Hematopoietic multipotent progenitor cell treated with erythropoietin and hydrocortisone succinate and interleukin-3 and kit ligand, for 4 days (in vitro differentiated cells): ENCODE measurements at places on chromosomes 11 and 22.

- peak; percentile 68 for DNase-seq
These were observed 66.4 kb downstream of the GAB2 start for GRCh38 chr11:78351193-78351592.

DNA sequence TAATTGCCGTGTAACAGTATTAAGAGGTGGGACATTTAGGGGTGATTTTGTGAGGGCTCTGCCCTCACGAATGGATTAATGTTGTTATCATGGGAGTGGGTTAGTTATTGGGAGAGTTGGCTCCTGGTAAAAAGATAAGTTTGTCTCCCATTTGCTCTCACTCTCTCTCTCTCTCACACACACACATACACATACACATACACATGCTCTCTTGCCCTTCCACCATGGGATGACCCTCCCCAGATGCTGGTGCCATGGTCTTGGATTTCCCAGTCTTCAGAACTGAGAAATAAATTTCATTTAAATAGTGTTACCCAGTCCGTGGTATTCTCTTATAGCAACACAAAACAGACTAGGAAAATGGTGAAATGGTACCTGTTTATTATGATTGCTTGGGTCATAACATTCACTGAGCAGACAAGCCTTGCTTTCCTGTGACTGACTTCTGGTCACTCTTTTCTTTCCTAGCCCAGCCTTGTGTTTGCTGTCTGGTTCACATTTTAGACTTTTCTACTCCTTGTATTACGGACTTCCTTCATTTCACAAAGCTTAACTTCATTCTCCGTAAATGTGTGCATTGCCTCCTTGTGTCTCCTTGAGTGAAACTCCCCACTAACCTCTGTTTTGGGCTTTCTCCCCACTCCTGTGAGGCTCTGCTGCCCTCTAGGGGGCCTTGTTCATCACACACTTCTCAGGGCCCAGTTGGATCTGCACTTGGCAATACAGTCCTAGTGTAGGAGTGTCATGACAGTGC, 206.5 kb upstream of the CTSC start:
- DNase-seq, result peak; percentile 95

- no peak for DNase-seq
These were observed 339.2 kb downstream of the TENM4 start for GRCh38 chr11:79101656-79102055.

GRCh38 chr11:7499081-7499480, 13.8 kb downstream of the OLFML1 start:
- no peak for DNase-seq

GRCh38 chr11:57254631-57255030, 17.6 kb upstream of the APLNR start:
- DNase-seq, result no peak

DNA sequence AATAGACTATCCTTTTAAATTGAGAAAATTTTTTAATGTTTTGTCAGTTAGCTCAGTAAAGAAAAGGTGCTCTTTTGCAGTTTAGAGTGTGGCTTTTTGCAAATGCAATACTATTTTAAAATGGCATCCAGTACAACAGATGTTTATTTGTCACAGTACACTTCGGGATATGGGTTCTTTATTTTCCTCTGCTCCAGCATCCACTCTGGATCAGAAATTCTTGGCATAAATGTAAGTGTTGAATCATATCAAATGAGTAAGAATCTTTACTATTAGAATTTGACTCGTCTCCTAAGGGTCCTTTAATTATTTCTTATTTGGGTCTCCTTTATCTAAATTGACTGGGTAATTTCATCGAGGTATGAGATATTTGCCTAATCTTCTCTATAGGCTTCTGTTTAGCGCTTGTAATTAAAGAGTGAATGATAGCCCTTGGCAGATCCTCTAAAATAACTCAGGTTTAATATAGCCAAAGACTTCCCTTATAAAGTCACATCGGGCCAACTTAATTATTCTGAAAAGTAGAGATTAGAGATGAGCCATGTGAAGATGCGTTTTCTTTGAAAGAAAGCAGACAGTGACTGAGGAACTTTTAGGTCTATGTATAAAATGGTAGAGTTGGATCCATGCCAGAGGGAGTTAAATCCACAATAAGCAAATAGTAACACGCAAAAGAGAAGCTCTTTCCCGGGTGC, 132.7 kb downstream of the CASP12 start:
- DNase-seq, result no peak
